ENCODE measurements at places on chromosomes 2 and 18. TPM values are rescaled to one million over a fixed set of nuclear protein-coding genes. Genes with fewer than 3 reads are reported as not detected.

DNA sequence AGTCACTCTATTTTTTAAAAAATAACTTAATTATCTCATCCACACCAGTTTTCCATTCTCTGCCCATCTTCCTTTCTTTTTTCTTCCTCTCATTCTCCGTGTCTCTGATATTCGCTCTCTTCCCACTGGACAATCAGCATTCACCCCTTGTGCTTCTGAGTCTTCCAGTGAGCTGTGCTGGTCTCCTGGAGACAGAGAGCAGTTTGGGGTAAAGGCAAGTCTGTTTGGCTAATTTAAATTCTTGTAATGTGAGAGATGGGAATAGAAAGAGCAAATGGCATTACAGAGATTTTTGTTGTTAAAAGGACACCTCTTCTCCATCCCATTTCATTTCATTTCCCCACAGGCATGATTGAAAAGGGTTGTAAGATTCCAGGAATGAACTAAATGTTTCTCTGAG is 107.5 kb downstream of the DTNA start:
- no peak for DNase-seq
- no peaks in the 10 kb centered on the region for H3K36me3 ChIP-seq
- H3K27ac ChIP-seq, result no peak overlapping the region
- peaks cover 46% of the 10 kb centered on the region for H3K27me3 ChIP-seq
- no peaks in the 10 kb centered on the region for H3K4me1 ChIP-seq

GRCh38 chr2:114083717-114084387 is 194.0 kb downstream of the ACTR3 start:
- no peak overlapping the region for H3K27ac ChIP-seq
- H3K27me3 ChIP-seq, result peaks cover 38% of the 10 kb centered on the region
- no peak for DNase-seq

DNA sequence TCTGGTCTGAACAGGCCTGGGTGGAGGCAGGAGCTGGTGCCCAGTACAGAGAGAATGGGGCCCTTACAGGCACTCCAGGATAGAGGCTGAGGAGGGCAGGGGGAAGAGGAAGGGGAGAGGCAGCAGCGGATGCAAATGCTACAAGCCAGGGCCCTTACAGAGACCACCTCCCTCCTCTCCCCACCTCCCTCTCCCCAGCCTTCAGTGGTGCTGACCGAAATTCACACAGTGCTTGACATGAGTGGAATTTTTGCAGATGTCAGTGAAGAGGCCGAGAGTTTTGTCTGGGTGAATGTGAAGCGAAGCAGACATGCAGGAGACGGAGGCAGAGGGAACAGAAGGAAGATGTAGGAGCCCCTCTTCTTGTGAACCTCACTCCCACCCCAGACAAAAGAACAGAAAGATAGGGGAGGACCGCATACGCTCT is 31.9 kb downstream of the CIB4 start:
- no peaks in the 10 kb centered on the region for H3K36me3 ChIP-seq
- peak overlapping the region; percentile 29 for H3K27ac ChIP-seq
- H3K27me3 ChIP-seq, result peaks cover 48% of the 10 kb centered on the region
- no peak for DNase-seq

- H3K4me3 ChIP-seq, result no peak overlapping the region
- H3K36me3 ChIP-seq, result no peaks in the 10 kb centered on the region
- DNase-seq, result no peak
- H3K27ac ChIP-seq, result no peak overlapping the region
- H3K4me1 ChIP-seq, result no peaks in the 10 kb centered on the region
- H3K27me3 ChIP-seq, result no peaks in the 10 kb centered on the region
Observed at GRCh38 chr2:60945341-60945740, 64.0 kb downstream of the REL start.

DNA sequence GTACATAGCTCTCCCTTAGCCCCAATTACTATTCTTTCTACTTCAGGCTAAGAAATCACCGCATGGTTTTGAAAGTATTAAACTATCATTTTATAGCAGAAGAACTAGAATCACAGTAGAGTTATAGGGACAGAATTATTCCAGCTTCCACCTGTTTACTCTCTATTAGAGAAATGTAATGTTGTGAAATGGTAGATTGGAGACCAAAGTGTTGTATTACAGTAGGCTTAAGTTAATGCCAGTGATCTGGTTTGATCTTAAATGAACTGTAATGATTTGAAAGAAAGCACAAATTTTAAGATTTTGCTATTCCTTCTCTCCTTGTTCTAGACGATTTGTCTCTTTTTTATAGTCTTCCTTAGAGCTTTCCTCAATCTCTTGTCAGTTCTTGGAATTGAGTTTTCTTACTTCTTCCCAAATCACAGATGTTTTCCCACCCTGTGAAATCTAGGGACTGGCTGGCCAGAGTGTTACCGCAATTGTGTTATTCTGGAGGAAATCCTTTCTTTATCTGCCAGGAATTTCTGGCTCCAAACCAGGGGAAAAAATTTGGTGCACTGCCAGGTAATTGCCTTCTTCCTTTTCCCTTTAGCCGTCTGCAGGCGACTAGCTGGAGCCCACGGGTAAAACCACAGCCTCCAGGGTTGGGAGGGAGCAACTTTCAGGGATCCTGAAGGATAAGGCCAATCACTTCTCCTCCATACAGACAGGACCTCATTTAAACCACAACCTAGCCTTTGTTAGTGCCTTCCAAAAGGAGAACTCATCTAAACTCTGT is 51.7 kb downstream of the NOP58 start:
- no peaks in the 10 kb centered on the region for H3K27me3 ChIP-seq
- H3K27ac ChIP-seq, result peak overlapping the region; percentile 78
- no peak overlapping the region for H3K4me3 ChIP-seq
- no peak for DNase-seq
- H3K4me1 ChIP-seq, result peaks cover 2% of the 10 kb centered on the region
- peaks cover 3% of the 10 kb centered on the region for H3K36me3 ChIP-seq

- DNase-seq, result no peak
- H3K27ac ChIP-seq, result peak overlapping the region; percentile 97
- H3K4me3 ChIP-seq, result peak overlapping the region; percentile 19
Observed at GRCh38 chr18:77110936-77111335, 21.6 kb downstream of the MBP start.

DNA sequence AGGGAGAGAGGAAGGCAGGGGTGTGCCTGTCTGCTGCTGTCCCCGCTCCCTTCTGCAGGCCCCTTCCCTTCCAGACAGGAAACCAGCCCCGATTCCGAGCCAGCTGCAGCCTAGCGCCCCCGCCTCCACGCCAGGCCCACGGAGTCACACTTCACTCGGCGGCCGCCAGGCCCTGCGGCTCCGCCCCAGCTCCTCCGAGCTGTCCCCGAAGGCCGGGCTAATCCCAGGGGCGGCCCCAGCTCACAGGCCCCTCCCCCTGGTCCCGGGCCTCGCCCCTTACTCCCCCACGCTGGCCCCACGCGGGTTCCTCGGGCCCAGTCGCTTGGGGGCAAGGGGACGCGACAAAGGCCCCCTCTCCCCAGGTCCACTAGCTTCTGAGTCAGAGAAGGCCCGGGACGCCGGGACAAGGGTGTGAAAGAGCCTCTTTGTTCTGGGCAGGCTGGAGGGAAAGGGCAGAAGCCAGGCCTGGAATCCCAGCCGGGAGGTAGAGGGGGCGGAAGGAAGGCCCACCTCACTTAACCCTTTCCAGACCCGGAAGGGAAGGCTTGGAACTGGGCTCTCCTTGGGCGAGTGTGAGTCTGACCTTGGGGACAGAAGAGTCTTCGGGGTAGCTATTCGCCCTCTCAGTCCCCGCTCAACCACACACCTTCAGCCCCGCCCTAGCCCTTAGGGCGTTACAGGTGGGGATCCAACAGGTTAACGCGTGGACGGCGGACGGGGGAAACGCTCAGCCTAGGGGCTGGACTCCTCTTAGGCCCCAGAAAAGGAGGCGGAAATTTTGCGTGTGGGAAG is 1.2 kb downstream of the RTKN start:
- peaks cover 9% of the 10 kb centered on the region for H3K4me1 ChIP-seq
- peak overlapping the region; percentile 34 for H3K27ac ChIP-seq
- peaks cover 56% of the 10 kb centered on the region for H3K27me3 ChIP-seq
- DNase-seq, result no peak
- H3K4me3 ChIP-seq, result peak overlapping the region; percentile 63

- no peaks in the 10 kb centered on the region for H3K4me1 ChIP-seq
- H3K27ac ChIP-seq, result no peak overlapping the region
- no peak overlapping the region for H3K4me3 ChIP-seq
- H3K36me3 ChIP-seq, result no peaks in the 10 kb centered on the region
- H3K27me3 ChIP-seq, result no peaks in the 10 kb centered on the region
Observed at GRCh38 chr2:138430181-138430580, 71.4 kb upstream of the SPOPL start.

DNA sequence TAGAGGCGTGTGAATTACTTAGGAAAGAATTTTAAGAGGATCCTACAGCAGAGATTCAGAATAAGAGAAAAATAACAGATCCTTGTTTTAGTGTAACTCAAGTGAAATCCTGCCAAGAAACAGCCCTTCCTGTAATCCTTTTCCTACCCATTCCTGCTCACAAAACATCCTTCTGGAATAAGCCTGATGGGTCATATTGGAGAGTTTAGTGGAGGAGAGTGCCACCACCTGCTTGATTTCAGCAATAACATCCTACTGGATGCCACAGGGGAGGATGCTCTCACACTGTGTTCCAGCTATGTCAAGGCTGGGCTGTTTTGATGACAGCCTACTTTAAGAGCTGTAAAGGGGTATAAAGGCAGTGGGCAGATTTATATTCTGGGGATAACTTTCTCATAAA is 54.8 kb upstream of the CCDC178 start:
- no peaks in the 10 kb centered on the region for H3K4me1 ChIP-seq
- no peaks in the 10 kb centered on the region for H3K36me3 ChIP-seq
- H3K27me3 ChIP-seq, result no peaks in the 10 kb centered on the region
- H3K4me3 ChIP-seq, result no peak overlapping the region
- no peak overlapping the region for H3K27ac ChIP-seq

DNA sequence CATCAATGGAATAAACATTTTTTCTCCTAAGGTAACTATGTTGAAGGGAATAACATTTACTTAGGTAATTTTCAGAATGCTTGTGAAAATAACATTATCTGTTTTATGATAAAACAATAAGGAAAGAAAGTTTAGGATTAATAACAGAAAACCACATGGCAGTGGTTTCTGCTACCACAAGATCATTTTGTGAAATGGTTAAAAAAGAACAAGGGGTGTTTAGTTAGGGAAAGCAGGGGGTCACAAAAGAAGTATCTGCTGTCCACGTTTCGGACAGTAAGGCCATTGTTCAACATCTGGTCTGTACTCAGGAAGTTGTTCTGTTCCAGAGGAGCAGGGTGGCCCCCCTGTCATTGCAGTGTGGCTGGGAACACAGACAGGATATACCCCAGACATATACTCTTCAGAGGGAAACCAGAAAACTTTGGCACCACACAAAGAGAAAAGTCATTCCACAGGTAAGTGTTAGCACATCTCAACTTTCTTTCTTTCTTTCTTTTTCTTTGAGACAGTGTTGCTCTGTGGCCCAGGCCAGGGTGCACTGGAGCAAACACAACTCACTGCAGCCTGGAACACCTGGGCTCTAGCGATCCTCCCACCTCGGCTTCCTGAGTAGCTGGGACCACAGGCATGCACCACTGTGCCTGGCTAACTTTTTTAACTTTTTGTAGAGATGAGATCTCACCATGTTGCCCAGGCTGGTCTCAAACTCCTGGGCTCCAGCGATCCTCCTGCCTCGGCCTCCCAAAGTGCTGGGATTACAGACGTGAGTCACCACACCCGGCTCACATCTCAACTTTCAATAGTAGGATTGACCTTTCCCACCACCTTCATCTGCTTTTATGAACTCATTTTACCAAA is 14.8 kb upstream of the ARL5A start:
- peaks cover 9% of the 10 kb centered on the region for H3K27me3 ChIP-seq
- H3K4me3 ChIP-seq, result no peak overlapping the region
- no peaks in the 10 kb centered on the region for H3K4me1 ChIP-seq

DNA sequence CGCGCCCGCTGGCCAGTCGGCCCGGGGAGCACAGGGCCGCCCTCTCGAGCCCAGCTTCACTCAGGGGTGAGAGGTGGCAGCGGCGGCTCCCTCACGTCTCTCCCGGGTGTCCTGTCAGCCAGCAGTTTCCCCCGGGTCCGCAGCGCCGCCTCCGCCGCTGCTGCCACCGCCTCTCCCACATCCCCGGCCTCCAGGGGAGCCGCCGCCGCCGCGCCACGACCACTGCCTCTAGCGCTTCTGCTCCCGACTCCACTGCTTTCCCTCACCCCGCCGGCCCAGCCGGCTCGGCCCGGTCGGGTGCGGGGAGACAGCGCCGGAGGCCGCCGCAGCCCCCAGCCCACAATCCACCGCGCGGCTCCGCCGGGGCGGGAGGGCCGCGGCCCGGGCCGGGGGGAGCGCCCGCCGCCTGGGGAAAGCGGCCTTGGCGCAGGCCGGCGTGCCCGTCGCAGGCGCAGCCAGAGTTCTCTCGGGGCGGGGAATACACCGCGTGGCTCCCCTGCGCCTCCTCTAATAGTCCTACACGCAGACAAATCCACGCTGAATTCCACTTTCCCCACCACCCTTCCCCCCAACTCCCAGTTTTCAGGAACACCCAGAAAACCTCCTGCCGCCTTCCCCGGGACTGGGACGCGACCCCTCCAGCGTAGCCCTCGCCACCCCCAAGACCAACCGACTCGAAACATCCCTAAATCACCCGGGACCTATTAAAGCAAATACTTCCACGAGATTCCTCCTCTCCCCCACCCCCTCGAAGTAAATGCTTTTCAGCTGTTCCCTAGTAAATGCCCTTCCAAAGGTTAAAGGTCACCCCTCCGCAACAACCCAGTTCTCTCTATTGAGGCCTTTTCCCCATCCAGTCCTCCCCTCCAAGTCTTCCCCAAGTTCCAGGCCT is at the start of gene VPS54:
Gene VPS54 (minus strand): TSS at position 346 of the 892 bp plus-strand sequence. CDS start 35,429 bp downstream, outside the sequence.
- peak; percentile 46 for DNase-seq
- peak within 1 kb of the TSS; percentile 99 for H3K4me3 ChIP-seq
- peaks cover 32% of the 10 kb centered on the region for H3K4me1 ChIP-seq
- no peaks in the 10 kb centered on the region for H3K27me3 ChIP-seq
- H3K36me3 ChIP-seq, result peaks cover 8% of the 10 kb centered on the region

GRCh38 chr2:210522399-210522798 is 34.0 kb upstream of the CPS1 start:
- H3K4me3 ChIP-seq, result no peak overlapping the region
- H3K36me3 ChIP-seq, result peaks cover 3% of the 10 kb centered on the region
- DNase-seq, result no peak
- peaks cover 2% of the 10 kb centered on the region for H3K4me1 ChIP-seq
- H3K27ac ChIP-seq, result no peak overlapping the region
- peaks cover 5% of the 10 kb centered on the region for H3K27me3 ChIP-seq

GRCh38 chr2:57207191-57207590 is 839.4 kb upstream of the VRK2 start:
- H3K27ac ChIP-seq, result no peak overlapping the region
- H3K36me3 ChIP-seq, result no peaks in the 10 kb centered on the region
- no peak overlapping the region for H3K4me3 ChIP-seq

The ELOA2 gene
- total RNA-seq, result not detected

The STARD6 gene
- not detected for total RNA-seq

The EMILIN1 gene
- 0.32 TPM for total RNA-seq

The CAVIN2 gene
- total RNA-seq, result 204 TPM

The PRSS56 gene
- not detected for total RNA-seq

The TTC32 gene
- total RNA-seq, result 33.4 TPM

The NT5DC4 gene
- not detected for total RNA-seq

The RGPD8 gene
- total RNA-seq, result 60.6 TPM

The ABCG5 gene
- total RNA-seq, result not detected

The TSGA10 gene
- 8.3 TPM for total RNA-seq

Measured in T-helper 17 cell (primary cell).